ENCODE measurements at places on chromosomes 12 and 14. TPM values are rescaled to one million over a fixed set of nuclear protein-coding genes. Genes with fewer than 3 reads are reported as not detected.

Gene GALNT8
- 1.3 TPM for total RNA-seq

Gene HOXC11
- total RNA-seq: not detected

DNA sequence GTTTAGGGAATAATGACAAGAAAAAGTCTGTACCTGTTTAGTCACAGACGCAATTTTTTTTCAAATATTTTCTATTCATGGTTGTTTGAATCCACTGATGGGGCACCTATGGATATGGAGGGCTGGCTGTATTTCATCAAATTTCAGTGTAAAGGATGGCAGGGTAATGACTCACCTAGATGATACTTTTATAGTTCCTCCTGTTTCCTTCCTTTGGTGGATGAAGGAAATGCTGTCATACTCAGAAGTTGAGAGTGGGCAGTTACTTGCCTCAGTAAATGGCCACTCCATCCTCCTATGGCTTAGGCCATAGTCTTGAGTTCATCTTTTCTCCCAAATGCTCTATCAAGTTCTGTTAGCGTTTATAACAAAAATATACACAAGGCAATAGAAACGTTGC, 18.9 kb upstream of the C12orf71 start:
- no peak overlapping the region for H3K4me3 ChIP-seq
- no peaks in the 10 kb centered on the region for H3K27me3 ChIP-seq
- H3K4me1 ChIP-seq: no peaks in the 10 kb centered on the region
- no peaks in the 10 kb centered on the region for H3K36me3 ChIP-seq
- H3K27ac ChIP-seq: no peak overlapping the region

DNA sequence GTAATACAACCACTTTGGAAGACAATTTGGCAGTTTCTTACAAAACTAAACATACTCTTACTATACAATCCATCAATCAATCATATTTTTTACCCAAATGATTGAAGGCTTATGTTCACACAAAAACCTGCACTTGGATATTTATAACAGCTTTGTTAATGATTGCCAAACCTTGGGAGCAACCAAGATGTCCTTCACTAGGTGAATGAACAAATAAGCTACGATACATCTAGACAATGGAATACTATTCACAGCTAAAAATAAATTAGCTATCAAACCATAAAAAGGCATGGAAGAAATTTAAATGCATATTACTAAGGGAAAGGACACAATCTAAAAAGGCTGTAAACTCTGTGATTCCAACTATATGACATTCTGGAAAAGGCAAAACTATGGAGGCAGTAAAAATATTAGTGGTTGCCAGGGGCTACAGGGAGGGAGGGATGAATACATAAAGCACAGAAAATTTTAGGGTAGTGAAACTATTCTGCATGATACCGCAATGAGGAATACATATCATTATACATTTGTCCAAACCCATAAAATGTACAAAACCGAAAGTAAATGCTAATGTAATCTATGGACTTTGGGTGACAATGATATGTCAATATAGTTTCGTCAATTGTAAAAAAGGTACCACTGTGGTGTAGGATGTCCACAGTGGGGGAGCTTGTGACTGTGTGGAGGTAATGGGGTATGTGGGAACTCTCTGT, 70.5 kb downstream of the GPR65 start:
- no peaks in the 10 kb centered on the region for H3K36me3 ChIP-seq
- H3K27ac ChIP-seq: no peak overlapping the region
- DNase-seq: no peak
- no peaks in the 10 kb centered on the region for H3K27me3 ChIP-seq

DNA sequence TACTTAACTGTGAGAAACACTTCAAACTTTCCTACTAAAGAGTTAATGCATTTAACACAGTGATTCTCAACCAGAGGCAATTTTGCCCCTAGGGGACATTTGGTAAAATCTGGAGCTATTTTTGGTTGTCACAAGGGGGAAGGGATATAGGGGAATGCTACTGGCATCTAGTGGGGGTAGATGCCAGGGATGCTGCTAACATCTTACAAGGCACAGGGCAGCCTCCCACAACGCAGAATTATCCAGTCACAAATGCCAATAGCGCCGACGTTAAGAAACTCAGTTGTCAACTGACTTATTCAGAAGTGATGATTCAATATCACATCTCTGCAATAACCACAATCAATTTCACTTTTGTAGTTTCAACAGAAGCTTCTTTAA, 2.0 kb downstream of the EEA1 start:
- no peaks in the 10 kb centered on the region for H3K36me3 ChIP-seq
- H3K4me1 ChIP-seq: peaks cover 7% of the 10 kb centered on the region
- no peak overlapping the region for H3K4me3 ChIP-seq
- H3K27ac ChIP-seq: no peak overlapping the region
- DNase-seq: no peak

GRCh38 chr12:88925454-88925853, 345.2 kb upstream of the KITLG start:
- H3K36me3 ChIP-seq: no peaks in the 10 kb centered on the region
- no peak overlapping the region for H3K4me3 ChIP-seq
- no peaks in the 10 kb centered on the region for H3K27me3 ChIP-seq
- no peak overlapping the region for H3K27ac ChIP-seq
- DNase-seq: no peak
- H3K4me1 ChIP-seq: no peaks in the 10 kb centered on the region

- peak within 1 kb of the TSS; percentile 68 for H3K4me3 ChIP-seq
- DNase-seq: peak; percentile 98
- peak within 1 kb of the TSS; percentile 97 for H3K27ac ChIP-seq
- no peaks in the 10 kb centered on the region for H3K27me3 ChIP-seq
- peaks cover 8% of the 10 kb centered on the region for H3K4me1 ChIP-seq
Observed at GRCh38 chr12:56521590-56522371, at the start of gene RBMS2. Gene RBMS2, plus strand, starts transcription at chr12:56521820. Its CDS starts 204 bp downstream, at chr12:56522024.

DNA sequence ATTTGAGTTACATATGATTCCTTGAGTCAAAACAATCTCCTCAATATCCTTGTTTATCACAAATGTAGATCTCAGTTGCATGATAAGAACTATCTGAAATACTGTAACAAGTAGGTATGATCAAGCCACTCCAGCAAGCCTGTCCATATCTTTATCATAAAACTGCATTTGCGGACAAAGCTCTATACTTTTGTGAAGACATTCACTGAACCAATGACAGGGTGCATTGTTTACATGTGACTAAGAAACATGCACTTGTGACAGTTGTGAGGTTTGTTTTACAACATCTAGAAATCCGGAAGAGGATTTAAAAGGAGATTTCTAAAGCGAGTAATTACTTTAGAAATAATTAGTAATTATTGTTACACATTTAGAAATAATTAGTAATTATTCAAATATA, 111.7 kb downstream of the PPP2R5E start:
- no peak overlapping the region for H3K27ac ChIP-seq
- H3K36me3 ChIP-seq: no peaks in the 10 kb centered on the region
- no peaks in the 10 kb centered on the region for H3K27me3 ChIP-seq
- DNase-seq: no peak
- peaks cover 20% of the 10 kb centered on the region for H3K4me1 ChIP-seq
